ENCODE measurements at places on chromosomes 16 and 17.

DNA sequence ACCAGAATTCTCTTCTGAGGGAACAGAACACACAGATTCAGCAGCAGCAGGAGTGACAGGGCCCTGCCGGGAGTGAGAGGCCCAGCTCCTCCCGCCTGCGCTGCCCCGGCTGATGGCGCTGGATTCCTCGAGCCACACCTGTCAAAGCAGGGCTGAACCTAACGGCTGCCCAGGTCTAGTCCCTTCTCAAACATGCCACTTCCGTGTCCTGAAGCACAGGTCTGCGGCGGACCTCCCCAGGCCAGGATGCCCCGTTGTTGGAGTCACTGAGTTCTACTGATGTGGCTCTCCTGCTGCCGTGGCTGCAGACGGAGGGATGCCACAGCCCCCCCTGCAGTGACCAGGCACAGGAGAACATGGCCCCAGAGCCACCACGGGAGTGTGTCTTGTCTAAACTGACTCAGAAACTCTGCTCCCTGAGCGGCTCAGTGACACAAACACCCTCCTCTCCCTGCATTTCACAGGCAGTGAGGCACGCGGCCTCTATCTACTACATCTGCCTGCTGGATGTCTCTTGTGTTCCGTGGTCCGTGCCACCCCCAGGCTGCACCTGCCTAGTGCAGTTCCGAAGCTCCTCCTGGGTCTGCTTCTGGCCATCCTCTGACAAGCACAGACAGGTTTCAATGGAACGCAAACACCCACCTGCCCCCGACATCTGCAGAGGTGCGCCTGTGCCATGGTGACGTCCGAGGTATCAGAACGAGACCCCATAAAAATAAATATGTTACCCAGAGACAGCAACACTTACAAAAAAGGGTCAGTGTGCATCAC is 44.7 kb upstream of the DNAH17 start:
- DNase-seq, result no peak

GRCh38 chr17:33595828-33596227 is 302.7 kb upstream of the ASIC2 start:
- no peak for DNase-seq

DNA sequence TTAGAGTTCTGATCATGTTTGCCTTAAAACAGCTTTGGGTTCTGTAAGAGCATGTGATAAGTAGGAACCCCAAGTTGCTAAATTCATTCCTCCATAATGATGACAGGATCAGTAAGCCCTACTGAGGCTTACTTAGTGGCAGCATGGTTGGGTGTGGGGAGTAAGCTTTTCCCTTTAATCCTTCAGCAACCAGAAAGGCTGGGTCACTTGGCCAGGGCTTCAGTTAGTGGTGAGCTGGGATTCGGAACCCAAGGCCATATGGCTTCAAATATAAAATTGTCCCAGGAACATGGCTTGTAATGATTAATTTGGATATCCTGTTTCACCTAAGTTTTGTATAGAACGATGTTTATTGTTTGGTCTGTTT is 850 bp downstream of the GINS3 start:
- peak; percentile 3 for DNase-seq

DNA sequence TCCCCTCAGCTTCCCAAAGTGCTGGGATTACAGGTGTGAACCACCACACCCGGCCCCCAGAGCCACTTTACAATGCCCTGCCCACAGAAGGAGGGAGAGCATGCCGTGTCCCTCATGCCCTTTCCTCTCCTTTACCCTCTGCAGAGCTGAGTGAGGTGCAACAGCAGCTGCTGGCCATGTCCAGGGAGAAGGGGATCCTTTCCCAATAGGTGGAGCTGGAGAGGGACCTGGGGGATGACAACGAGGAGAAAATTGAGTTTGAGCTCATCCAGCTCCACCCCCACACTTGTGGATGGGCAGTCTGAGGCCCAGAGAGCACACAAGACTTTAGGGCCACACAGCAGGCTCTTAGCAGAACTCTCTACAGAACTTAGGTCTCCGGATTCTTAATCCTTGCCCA is 7.9 kb upstream of the GSDMA start:
- DNase-seq, result no peak

GRCh38 chr17:80377798-80378197 is 37.2 kb upstream of the ENDOV start:
- DNase-seq, result no peak

- no peak for DNase-seq
Measured at GRCh38 chr17:55275894-55276804, 11.4 kb downstream of the HLF start.

GRCh38 chr17:35764123-35764991 is 3.7 kb downstream of the C17orf50 start:
- peak; percentile 95 for DNase-seq

DNA sequence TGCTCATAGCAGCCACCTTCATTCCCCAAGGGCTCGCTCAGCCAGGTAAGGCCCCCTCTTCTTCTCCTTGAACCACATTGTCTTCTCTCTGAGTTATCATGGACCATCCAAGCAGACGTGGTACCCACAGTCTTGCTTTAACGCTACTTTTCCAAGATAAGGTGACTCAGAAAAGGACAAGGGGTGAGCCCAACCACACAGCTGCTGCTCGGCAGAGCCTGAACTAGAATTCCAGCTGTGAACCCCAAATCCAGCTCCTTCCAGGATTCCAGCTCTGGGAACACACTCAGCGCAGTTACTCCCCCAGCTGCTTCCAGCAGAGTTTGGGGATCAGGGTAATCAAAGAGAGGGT is 272 bp downstream of the CCL2 start:
- DNase-seq, result no peak

DNA sequence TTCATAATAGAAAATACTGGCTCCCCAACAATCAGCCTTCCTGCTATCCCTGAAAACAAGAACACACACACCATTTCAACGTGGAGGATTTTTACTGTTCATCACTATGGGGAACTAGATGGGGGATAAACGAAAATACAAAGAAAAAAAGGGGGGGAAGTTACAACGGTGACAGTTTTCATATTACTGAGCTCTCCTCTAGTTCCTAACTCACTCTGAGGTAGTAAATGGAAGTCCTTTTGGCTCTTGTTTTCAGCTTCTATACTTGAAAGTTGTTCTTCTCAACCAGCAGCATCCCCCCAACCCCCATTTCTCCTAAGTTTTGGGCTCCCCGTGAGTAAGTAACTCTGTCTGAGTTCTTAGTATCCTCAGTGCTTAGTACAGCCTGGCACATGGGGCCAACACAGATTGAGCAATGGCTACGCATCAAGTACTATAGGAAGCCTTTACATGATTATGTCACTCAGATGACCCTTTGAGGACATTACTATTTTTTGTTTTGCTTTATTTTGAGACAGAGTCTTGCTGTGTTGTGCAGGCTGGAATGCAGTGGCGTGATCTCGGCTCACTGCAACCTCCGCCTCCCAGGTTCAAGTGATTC is 4.2 kb upstream of the CORO7 start:
- DNase-seq, result peak; percentile 52

- DNase-seq, result no peak
Measured at GRCh38 chr16:12358898-12359297, 382.4 kb downstream of the SNX29 start.

GRCh38 chr17:73593249-73593965 is 50.8 kb downstream of the SDK2 start:
- DNase-seq, result no peak

DNA sequence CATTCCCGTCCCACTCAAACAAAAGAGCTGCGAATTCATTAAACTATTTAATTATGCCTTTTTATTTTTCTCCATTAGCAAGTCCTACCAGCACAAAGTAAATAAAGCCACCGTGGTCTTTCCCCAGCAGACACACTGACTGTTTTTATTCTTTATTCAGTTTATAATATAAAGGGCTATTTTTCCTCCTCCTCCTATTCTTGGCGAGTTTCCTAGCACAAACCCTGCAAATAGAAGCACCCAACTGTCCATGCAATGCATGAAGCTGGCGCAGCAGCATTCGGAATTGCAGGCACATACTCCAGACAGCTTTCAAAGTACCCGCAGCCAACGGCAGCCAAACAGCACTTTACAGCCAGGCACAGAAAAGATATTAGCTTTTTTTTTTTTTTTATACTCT is 583.4 kb upstream of the PSMD7 start:
- DNase-seq, result no peak

DNA sequence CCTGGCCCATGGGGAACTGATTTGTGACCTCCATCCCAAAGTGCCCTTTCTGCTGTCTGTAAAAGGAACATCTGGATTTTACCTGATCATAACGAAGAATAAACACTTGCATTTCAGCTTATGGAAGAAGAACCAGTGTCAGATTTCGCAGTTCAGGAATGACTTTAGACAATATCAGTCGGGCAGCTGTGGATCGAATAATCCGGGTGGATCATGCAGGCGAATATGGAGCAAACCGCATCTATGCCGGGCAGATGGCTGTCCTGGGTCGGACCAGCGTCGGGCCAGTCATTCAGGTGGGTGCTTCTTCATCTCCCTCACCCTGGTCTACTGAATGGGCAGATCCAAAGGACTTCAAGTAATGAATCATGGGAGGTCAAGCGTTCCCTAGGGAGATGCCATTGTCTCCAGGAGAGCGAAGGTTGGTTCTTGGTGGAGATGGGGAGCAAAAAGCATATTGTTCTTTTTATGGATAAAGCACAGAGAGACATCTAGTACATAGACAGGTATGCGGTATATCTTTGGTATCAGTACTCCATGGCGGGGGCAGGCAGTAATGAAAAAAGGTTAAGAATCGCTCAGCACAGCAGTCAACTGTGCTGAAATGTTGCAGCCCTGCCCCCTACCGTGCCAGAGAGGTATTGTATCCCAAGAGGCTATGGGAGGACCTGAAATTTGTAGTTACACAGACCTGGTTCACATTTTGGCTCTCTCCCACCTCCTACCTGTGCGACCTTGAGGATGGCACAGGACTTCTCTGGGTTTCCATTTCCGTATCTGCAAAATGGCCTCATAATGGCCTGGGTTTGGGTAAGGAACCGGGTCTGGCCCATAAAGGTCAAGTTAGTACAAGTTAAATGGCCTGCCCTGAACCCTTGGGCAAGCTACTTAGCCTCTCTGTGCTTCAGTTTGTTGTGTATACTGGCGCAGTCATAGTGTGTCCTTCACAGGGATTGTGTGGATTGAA is 4.7 kb downstream of the COQ7 start:
- DNase-seq, result peak; percentile 52

DNA sequence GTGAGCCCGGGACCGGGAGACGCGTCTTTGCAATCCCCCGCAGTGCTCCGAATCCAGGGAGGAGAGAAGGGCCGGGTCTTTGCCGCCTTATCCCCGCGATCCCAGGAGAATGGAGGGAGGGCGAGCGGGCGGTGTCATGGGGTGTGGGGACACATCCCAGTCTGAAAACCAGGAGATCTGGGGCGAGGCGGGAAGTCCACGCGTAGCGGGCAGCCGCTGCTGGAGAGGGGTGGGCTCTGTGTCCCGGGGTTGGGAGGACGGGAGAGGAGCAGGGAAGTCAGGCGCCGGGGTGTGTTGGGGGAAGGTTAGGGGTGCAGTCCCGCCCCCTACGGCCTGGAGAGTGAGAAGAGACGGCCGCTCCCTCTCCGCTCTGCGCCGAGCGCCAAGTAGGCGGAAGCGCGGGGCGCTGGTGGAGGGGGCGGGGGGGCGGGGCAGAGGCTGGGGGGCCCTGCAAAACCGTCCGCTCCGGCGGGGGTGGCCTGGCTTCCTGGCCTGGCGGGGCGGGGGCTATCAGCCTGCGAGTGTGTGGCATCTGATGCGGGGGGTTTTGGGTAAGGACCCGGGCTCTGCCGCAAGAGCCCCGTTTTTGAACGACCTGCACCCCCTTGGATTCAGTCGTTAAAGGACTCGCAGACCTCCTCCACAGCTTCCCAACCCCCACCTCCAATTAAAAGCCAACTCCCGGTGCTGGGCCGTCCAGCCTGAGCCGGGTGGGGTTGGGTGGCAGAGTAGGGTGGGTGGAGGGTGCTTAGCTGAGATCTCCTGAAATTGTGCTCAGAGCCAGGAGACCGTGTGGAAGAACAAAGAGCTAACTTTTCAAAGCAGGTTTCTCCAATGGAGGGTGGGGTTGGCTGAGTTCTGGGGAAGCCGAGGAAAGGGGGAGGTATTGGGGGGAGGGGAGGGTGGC is 654 bp downstream of the LASP1 start:
- DNase-seq, result peak; percentile 85

DNA sequence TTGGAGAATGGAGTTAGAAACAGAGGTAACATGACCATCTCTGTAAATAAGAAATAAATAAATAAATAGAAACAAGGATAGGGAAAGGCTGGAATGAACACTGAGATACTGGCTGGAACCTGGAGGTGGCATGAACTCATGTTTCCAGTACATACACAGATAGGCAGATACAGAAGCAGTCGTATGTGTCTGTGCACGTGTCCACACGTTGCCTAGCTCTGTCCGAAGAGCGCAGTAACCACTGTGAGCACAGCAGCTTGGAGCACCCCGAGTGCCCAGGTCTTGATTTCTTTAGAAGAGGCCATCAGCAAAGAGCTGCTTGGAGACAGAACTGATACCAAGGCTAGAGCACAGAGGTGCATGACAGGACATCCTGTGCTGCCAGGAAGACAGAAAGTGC is 37.1 kb upstream of the SLC38A8 start:
- DNase-seq, result no peak

GRCh38 chr17:59848778-59849177 is 44.0 kb downstream of the TUBD1 start:
- peak; percentile 83 for DNase-seq

- DNase-seq, result peak; percentile 66
Measured at GRCh38 chr17:14748036-14748710, 447.3 kb downstream of the HS3ST3B1 start.

- no peak for DNase-seq
Measured at GRCh38 chr17:33285413-33285812, 7.7 kb downstream of the ASIC2 start.

GRCh38 chr17:75518201-75518600 is 1.9 kb downstream of the TSEN54 start:
- peak; percentile 35 for DNase-seq

GRCh38 chr17:50273654-50274040 is 619 bp upstream of the TMEM92 start:
- DNase-seq, result no peak

DNA sequence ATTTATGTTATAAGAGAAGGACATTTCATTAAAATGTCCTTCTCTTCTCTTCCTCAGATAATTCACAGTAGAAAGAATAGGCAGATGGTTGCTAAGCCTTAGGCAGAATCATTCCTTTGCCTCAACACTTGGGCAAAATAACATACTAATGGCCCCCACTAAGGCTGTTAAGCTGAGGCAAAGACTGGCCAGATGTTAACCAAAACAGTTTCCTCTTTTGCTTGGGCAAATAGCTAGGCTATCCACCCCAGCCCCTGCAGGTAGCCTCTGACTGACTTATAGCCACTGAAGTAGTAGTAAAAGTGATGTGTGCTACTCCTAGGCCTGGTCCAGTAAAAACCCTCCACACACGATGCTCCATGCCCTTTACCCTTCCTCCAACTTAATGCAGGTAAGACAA is 55.2 kb downstream of the SPAG9 start:
- DNase-seq, result no peak

- DNase-seq, result peak; percentile 84
Measured at GRCh38 chr17:10019941-10020451, 114.9 kb upstream of the RCVRN start.

DNA sequence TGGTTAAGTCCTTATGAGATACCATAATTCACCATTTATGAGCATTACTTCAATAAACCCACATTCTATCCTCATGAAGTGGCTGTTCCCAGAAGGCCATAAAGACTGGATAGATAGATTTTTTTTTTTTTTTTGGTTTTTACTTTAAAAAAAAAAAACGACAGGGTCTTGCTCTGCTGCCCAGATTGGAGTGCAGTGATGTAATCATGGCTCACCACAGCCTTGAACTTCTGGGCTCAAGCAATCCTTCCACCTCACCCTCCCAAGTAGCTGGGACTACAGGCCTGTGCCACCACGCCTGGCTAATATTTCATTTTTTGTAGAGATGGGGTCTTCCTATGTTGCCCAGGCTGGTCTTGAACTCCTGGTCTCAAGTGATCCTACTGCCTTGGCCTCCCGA is 102.3 kb downstream of the XYLT1 start:
- no peak for DNase-seq
